ENCODE measurements at places on chromosomes 2 and 18.

DNA sequence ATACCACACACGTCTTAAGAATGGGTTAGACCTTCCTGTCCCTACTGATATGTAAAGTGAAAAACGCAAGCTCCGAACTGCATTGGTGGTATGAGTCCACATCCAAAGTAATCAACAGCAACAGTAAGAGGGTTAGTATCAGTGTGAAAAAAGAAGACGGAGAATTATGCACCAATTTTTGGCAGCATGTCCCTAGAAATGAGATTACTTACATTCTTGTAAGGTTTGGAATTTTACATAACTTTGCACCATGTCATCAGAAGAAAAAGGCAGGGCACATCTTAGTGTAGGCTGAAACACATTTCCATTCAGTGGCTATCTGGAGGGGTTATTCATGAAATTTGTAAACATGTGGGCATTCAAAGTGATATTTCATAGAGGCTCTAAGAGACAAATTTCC lies 88.2 kb downstream of the LONRF2 start:
- DNase-seq, result no peak

DNA sequence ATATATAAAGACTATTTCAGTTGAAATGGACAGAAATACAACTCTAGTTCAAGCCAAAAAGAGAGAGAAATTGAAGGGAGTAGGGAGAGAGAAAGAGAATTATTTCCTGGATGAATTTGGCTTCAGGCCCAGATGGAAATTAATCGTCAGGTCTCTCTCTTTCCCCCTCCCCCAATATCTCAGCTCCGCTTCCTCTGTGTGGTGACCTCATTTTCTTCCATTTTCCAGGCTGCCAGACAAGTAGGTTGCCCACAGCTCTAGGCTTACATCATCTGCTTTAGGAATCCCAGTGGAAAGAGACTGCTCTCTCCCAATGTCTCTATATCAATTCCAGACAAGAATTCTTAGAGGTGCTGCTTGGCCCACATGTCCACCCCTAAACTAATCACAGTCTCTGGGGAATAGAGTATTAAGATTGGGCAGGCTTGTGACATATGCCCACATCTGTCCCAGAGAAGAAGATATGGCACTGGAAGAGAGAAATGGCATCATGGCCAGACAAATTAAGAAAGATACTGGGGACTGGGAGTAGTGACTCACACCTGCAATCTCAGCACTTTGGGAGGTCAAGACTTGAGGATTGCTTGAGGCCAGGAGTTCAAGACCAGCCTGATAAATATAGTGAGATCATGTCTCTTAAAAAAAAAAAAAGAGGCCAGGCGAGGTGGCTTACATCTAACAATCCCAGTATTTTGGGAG lies 37.2 kb upstream of the CFAP36 start:
- no peak for DNase-seq

DNA sequence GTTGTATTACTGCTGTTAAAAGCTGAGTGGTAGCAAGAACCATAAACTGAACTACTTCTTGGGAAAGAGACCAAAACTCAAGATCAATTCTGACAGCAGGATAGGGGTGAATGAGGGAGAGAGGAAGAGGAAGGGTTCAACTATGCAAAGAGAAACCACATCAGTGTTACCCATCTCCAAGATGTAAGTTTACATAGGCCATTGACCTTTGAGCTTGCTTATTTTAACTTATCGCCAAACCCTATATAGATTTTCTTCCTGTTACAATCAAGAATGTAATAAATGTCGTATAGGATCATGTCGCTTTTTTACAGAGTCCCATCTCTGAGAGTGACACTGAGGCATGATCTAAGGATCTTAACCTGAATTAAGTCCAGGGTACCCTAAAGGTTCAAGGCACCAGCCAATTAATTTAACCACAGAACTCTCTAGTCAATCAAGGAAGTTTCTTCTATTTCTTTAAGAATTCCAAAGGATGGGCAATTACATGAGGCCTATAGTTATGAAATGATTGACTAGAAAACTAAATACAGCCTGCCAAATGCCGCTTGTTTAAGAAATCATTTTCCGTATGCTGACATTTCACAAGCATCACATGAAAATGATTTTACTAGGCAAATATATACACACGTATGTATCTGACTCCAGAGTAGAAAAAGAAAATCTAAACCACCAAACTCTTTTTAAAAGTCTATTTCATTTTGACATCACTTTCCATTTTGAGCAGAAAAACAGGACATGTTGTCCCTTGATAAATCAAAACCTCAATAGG lies 11.8 kb downstream of the RND3 start:
- DNase-seq, result no peak

GRCh38 chr18:33288082-33288716 lies 152.3 kb downstream of the CCDC178 start:
- DNase-seq, result no peak

DNA sequence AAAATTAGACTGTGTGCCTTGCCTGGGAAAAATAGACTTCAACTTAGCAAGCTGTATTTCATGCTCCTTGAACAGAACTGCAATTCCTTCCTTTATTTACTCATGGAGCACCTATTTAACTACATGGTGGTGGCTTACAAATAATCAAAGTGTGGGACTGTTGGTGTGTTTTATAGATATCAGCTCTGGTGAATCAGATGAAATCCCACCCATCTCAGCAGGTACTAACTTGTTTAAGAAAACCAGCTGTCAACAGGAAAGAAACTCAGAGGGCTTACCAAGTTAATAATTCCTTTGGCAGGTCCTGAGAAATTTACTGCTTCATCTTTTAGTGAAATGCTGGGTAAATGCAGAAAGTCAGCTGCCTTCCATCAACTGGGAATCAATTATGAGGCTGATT lies 830.6 kb downstream of the SLC4A3 start:
- no peak for DNase-seq

- DNase-seq, result no peak
These were observed 24.6 kb downstream of the THAP4 start for GRCh38 chr2:241612156-241613016.

- no peak for DNase-seq
These were observed 59.6 kb upstream of the CDH2 start for GRCh38 chr18:28236487-28236886.

GRCh38 chr2:40098786-40099470 lies 319.9 kb upstream of the THUMPD2 start:
- no peak for DNase-seq

DNA sequence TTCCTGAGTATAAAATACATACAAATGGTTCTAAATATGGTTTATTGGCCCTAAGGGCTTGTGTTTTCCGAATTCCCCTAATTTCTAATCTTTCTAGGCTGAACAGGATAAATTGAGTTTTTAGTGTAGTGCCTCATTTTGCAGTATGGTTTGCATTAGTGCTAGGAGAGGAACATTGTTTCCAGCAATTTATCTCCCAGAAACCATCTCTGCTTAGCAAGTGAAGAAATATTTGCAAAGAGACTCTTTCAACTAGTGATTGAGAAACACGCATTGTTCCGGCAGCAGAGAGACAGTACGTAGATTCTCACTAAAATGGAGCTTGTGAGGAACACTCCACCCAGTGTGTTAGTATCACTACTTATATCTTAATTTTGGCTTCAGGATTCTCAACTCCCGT lies 177.8 kb upstream of the EPAS1 start:
- no peak for DNase-seq

DNA sequence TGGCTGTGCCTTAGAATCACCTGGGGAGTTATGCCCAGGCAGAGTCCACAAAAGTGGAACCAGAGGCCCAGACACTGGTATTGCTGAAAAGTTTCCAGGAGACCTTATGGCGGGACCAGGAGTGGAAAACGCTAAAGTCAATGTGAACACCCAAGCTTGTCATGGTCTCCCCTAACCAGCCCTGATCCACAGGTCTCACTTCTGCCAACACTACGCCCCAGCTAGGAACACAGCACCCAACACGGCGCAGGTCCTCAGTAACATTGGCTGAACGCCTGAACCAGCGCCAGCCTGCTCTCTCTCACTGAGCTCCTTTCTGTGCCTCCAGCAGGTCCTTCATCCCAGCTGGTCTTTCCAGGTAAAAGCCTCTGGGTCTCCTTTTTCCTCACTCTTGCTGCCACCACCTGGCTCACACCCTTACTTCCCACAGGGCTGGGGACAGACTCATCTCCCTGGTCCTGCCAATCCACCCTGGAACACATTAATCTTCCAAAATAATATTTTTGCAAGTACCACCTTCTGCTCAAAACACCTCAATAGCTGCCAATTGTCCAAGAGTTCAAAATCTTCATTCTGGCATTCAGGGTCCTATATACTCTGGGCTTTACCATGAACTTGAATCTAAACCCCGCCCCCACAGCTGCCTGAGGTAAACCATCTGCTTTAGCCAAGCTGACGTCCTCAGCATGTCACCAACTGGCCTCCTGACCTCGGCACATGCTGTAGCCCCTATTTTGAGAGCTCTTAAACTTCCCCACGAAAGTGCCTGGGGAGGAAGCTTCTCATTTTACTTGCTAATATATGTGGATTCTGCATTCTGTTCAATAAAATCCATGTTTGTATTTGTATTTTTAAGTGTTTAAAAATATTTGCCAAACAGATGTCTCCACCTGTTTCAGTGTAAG lies 34.6 kb downstream of the ADCY3 start:
- no peak for DNase-seq

GRCh38 chr18:56723068-56723467 lies 71.9 kb downstream of the WDR7 start:
- DNase-seq, result no peak

DNA sequence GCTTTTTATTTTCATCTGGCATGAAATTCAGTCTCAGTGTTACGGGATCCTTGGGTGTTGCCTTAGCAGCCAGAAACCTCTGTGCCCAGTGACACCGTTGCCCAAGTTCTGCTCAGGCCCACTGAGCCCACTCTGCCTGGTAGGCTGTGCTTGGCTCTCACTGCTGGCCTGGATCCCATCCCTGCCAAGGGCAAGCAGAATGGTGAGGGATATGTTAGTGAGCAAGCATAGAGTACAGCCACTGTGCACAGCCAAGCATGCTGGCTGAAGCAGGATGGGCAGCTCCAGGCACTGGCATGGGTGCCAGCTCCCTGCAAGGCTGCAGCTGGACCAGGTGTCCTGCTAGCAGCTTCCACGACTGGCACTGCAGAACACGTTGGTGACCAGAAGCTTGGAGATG lies 194.7 kb upstream of the TFPI start:
- no peak for DNase-seq

GRCh38 chr2:36376319-36376765 lies 20.8 kb downstream of the CRIM1 start:
- DNase-seq, result no peak

GRCh38 chr2:25161055-25161781 lies 7.2 kb downstream of the POMC start:
- DNase-seq, result no peak

DNA sequence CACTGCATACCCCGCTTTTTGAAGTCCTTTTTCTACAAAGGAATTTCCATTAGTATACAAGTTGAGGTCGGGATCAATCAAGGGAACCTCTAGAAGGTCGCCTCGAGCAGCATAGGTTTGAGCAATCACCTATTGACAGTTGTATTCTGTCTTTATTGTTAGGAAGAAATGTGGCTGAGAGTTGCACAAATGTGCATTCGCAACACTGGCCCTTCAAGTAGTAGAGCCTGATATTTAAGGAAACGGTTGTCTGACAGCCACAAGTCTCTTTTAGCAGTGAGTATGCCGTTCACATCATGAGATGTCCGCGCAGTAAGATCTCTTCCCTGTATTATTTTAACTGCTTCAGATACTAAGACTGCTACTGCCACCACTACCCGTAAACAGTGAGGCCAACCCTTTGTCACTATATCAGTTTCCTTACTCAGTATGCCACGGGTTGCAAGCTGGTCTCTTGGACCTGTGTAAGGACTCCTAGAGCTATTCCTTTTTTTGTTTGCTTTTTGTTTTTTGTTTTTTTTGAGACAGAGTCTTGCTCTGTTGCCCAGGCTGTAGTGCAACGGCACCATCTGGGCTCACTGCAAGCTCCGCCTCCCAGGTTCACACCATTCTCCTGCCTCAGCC lies 10.0 kb upstream of the STARD7 start:
- no peak for DNase-seq

DNA sequence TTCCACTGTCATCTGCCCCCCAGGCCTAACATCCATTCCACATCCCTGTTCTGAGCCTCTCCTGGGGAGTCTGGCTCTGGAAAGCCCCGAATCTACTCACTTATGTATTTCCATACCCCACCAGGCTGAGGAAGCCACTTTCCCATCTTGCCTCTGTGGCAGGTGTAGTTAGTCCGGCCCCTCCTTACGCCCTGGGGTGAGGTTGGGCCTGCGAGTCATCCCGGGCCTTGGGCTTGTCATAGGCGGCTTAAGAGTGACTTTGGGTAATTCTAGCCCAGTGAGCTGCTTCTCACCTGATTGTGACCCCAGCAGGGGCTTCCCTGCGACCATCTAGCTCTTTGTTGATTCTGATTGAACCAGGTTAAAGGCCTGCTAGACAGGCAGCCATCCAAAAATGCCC lies 21.1 kb downstream of the PCARE start:
- no peak for DNase-seq

DNA sequence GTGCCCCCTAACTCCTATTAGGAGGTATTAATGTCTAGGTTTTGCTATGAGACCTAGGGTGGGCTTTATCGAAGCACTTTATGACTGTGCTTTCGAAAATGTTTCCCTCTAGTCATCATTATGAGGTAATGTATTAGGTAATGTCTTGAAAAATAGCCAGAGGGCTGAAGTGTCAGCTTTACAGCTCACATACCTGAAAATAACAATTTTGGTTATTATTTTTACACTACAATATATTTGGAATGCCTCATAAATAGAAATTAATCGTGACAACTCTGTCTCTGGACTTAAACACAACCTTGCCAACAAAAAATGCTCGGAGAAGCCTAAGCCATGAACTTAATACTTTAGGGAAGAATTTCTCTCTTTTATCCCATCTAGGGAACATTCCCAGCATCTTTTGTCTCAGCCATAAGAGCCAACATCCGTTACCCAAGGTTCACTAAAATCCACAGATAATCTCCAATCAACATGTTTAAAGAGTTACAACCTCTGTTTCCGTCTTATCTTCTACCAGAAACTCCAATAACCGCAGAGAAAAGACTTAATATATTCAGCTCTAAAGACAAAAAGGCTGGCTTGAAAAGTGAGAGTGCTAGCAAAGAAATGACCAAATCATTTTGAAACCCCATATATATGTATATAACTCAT lies 130.9 kb upstream of the RND3 start:
- no peak for DNase-seq

GRCh38 chr2:40716879-40717278 lies 265.0 kb upstream of the SLC8A1 start:
- DNase-seq, result no peak

GRCh38 chr2:95383635-95384027 lies 18.9 kb upstream of the FAHD2A start:
- DNase-seq, result no peak

- no peak for DNase-seq
These were observed 19.3 kb downstream of the PRKAG3 start for GRCh38 chr2:218812096-218812815.

DNA sequence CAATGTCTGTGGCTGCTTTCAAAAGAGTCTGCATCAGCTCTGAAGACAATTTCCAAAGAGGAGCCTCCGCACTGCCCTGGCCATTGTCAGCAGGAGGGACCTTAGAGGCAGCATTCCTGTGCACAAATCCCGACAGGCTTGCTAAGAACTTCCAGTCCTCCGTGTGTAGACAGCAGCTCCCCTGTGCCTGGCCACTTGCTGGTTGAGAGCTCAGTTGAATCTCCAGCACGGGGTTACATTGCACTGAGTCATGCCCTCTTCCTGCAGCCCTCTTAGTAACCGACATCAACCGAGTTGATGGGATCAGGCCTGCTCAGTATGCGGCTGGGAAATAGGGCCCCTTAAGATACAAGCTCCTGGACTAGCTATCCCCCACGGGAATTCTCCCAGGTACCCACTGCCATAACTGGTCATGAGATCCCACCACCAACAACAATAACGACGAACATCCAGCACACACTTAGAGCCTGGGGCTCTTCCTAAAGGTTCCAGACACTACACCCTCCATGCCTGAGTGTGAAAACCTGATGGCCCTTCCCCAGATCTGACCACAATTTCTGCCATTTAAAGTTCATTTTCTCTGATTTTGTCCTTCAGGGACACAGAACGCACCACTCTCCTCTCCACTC lies 12.0 kb downstream of the ATP6V1B1 start:
- DNase-seq, result no peak

Measured in brain pericyte (primary cell).